ENCODE measurements at places on chromosomes 1 and 21. TPM values are rescaled to one million over a fixed set of nuclear protein-coding genes. Genes with fewer than 3 reads are reported as not detected.
A peak's percentile ranks its signal among the peaks of the same experiment; 100 is the strongest.

SLC50A1 gene
- 34.5 TPM for total RNA-seq

KIF14 gene
- 1.8 TPM for total RNA-seq

ERVH48-1 gene
- not detected for total RNA-seq

OR14A16 gene
- total RNA-seq: not detected

HLX gene
- 9.0 TPM for total RNA-seq

CELA3B gene
- total RNA-seq: not detected

CCDC30 gene
- total RNA-seq: 4.7 TPM

DNA sequence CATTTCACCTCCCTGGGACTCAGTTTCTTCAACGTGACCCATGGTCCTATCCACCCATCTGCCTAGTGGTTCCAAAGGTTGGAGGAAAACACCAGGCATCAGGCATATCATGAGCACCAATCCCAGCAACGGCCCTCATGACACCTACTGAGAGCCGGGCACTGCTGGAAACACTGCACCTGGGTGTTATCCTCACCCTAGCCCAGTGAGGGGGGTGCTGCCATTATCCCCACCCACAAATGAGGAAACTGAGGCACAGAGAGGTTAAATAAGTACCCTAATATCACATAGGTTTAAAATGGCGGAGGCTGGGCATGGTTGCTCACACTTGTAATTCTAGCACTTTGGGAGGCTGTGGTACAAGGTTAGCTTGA, 206.9 kb downstream of the MATN1 start:
- no peak overlapping the region for H3K27ac ChIP-seq
- H3K4me1 ChIP-seq: peaks cover 11% of the 10 kb centered on the region
- H3K27me3 ChIP-seq: no peaks in the 10 kb centered on the region
- no peaks in the 10 kb centered on the region for H3K36me3 ChIP-seq

- no peak overlapping the region for H3K27ac ChIP-seq
- no peak overlapping the region for H3K4me3 ChIP-seq
Measured at GRCh38 chr1:54367613-54368012, 38.6 kb downstream of the SSBP3 start.

- peaks cover 11% of the 10 kb centered on the region for H3K36me3 ChIP-seq
- no peak overlapping the region for H3K27ac ChIP-seq
- H3K4me3 ChIP-seq: no peak overlapping the region
- no peak for DNase-seq
- no peaks in the 10 kb centered on the region for H3K27me3 ChIP-seq
Measured at GRCh38 chr21:44952116-44952928, 12.5 kb downstream of the SLX9 start.

- H3K27ac ChIP-seq: no peak overlapping the region
- H3K36me3 ChIP-seq: no peaks in the 10 kb centered on the region
- H3K4me3 ChIP-seq: no peak overlapping the region
- peak; percentile 64 for DNase-seq
Measured at GRCh38 chr1:28855469-28855951, 43.5 kb downstream of the OPRD1 start.

GRCh38 chr1:228988664-228989063, 253.4 kb downstream of the RHOU start:
- no peak overlapping the region for H3K27ac ChIP-seq
- H3K4me3 ChIP-seq: no peak overlapping the region
- H3K36me3 ChIP-seq: no peaks in the 10 kb centered on the region
- no peak for DNase-seq
- H3K27me3 ChIP-seq: no peaks in the 10 kb centered on the region

DNA sequence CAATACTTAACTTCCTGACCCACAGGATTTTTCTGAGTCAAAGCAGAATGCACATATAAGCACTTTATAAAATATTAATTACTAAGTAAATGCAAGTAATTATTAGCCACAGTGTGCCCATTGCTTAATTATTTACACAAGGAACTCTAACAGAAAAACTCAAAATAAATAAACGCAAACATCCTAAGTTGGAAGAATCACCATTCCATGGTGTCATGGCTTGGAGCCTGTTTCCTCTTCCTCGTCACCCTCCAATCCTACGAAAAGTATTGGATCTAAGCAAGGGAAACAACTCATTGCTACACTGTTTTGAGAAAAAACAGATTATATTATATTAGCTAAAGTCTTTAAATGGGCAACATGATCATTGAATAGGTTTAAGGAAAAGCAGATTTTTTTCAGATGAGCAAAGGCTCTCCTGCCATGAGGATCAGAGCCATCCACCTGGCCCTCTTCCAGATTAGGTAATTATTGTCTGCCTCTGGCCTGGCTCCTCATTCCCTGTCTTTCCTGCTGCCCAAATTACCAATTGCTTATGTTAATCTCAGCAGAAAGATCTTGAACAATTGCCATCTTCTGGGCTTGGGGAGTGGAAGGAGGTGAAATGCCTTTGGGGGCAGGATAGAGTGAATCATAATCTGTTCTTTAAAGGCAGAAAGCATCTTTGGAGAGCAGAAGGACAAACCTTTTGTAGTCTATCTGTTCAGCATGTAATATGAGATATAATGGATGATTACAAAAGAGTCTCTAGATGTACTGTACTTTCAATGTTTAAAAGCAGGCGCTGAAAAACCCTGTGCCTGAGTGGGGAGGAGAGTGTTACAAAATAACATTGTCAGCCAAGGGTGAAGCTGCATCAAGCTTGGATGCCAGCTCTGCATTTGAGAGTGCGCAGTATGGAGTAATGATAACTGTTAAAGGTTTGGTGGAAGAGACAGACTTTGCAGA, 121.2 kb downstream of the DUSP10 start:
- no peak overlapping the region for H3K27ac ChIP-seq
- H3K27me3 ChIP-seq: no peaks in the 10 kb centered on the region
- no peak overlapping the region for H3K4me3 ChIP-seq
- H3K36me3 ChIP-seq: no peaks in the 10 kb centered on the region
- H3K4me1 ChIP-seq: peaks cover 2% of the 10 kb centered on the region

DNA sequence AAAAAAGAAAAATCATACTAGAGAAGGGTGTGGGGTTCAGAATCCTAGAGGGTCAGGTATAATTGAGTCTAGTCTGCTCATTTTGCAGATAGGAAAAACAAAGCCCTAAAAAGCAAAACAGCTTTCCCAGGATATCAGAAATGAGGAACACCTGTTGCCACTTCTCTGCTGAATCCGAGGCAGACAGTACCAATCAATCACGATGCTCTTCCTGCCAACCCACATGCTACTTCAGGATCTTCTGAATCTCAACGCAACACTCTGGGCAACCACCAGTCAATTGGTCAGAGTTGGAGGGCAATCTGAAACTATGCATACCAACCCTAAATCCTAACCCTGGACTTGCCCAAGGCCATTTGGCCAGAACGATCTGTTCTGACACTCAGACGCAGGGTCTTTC, 128.3 kb downstream of the EPHB2 start:
- no peak for DNase-seq
- H3K4me1 ChIP-seq: no peaks in the 10 kb centered on the region
- no peak overlapping the region for H3K27ac ChIP-seq
- no peak overlapping the region for H3K4me3 ChIP-seq

DNA sequence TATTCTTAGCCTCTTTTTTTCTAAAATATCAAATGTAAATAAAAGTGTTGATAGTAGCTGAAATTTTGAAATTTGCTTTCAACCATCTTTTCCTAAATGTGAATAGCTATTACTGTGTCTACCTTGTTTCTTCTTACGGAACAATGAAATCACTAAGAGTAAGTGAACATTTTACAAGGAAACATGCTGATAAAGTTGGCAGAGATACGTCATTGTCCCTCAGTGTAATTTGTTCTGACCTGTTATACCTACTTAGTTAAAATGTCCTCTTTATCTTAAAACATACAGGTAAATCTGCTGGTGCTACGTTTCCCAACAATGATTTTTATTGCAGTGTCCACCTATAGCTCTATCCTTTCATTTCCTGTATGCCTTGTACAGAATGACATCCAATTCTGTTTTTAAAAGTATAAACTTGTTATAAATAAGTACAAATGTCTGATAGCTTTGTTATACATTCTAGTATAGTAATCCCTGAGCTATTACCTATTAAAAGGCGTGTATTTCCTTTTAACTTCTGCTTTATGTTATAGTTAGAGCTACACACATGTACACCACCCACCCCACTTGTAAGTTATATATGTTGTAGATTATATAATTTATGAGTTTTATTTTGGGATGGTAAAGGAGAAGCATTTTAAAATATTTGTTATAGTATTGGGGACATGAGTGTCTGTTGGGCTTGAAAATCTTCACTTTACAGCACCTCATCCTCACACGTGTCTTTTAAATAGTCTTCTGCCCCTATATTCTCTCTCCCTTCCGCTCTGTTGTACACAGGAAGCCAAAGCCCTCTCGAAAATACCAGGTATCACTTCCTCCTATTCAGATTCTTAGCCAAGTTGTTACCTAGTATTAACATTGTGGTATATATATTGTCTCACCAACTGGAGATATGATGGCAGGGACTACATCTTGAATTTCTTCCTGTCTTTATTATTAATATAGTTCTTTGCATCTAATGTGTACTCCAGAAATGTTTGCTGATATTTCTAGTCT, 25.2 kb downstream of the LAMC1 start:
- H3K4me1 ChIP-seq: peaks cover 20% of the 10 kb centered on the region
- H3K27me3 ChIP-seq: no peaks in the 10 kb centered on the region
- H3K4me3 ChIP-seq: no peak overlapping the region
- H3K36me3 ChIP-seq: peaks cover 6% of the 10 kb centered on the region
- DNase-seq: no peak

DNA sequence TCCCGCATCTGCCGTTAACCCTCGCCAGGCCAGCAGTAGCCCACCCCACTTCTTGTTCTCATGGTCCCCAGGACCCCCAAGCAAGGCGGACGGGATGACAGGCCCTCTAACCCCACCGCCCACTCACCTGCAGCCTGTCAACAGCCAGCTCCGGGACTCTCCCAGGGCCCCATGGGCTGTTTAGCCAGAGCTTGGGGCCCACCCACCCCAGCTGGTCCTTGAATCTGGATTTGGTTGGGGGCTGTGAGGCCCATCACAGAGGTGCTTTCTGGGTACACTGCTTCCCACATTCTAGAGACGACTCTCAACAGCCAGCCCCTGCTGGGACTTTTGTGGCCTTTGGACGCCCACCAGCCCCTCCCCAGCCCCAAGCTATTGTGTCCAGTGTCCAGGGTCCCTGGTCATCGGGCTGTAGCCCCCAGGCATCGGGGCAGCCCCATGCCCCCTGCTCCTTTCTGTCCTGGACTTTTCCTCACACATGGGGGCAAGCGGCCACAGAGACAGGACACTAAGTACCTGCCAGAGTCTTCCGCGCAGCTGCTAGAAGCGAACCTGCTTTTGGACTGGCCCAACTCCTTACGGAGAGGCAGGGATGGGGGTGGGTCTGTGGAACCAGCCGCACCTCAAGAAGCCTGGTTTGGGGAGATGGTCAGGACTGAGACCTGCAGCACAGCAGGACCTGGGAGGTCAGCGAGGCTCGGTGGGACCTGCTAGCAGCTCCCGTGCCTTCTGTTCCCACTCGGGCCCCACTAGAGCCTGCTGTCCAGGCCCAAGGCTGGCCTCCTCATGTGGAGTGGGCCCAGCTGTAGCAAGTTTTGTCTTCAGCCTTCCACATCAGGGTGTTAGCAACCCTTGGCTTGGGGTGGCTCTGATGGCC, 208.1 kb upstream of the VAMP3 start:
- H3K4me1 ChIP-seq: no peaks in the 10 kb centered on the region
- no peak overlapping the region for H3K27ac ChIP-seq
- H3K27me3 ChIP-seq: no peaks in the 10 kb centered on the region
- no peak overlapping the region for H3K4me3 ChIP-seq
- no peaks in the 10 kb centered on the region for H3K36me3 ChIP-seq
- DNase-seq: no peak

DNA sequence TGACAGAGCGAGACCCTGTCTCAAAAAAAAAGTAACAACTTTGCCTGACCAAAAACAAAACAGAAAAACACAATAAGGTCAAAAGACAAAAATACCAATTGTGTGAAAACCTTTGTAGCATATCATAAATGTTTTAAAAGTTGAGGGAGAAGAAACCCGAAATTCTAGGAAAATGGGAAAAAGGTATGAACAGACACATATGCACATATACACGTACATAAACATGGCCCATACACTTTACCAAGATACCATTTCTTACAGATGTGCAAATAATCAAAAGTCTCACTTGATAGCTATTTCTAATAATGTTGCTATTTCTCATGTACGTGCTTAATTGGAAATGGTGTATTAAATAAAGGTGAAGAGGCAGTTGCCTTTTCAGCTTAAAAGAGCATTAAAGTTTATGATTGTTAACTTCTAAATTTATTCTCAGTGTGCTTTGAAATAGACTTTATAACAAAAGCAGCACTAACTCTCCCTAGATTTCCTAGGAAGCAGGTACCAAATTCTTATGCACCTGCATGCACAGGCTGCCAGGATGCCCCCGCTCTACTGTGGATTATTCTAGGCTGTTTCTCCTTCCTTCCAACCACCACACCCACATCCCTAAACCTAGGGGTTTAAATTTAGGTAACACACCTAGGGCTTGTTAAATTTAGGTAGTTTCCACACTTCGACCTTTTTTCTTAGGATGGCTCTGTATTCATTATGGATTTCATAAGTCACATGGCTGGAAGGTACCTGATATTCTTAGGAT, 33.8 kb downstream of the ADARB1 start:
- H3K4me1 ChIP-seq: peaks cover 19% of the 10 kb centered on the region
- H3K36me3 ChIP-seq: no peaks in the 10 kb centered on the region

GRCh38 chr1:153985341-153985912, 712 bp downstream of the RAB13 start:
- H3K4me1 ChIP-seq: peaks cover 22% of the 10 kb centered on the region
- peak overlapping the region; percentile 90 for H3K4me3 ChIP-seq
- H3K36me3 ChIP-seq: peaks cover 34% of the 10 kb centered on the region
- H3K27me3 ChIP-seq: no peaks in the 10 kb centered on the region
- peak overlapping the region; percentile 82 for H3K27ac ChIP-seq

DNA sequence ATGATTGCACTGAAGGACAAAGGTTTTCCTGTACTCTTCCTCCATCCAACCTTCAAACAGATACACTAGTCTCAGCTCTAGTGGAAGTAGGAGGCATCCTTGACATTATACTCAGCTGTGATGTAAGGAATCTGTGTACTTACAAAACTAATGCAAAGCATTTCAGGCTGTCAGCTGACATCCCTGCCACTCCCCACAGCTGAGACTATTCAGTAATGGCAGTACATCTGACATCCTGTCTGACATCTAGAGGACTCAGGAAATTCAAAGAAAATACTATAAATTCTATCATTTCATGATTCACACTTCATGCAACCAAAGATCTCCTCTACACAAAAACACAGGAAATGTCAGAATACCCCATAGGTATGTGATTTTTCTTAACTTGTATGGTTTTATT, 325.8 kb downstream of the SMYD3 start:
- peaks cover 3% of the 10 kb centered on the region for H3K36me3 ChIP-seq
- no peak overlapping the region for H3K27ac ChIP-seq
- peaks cover 3% of the 10 kb centered on the region for H3K4me1 ChIP-seq
- no peak overlapping the region for H3K4me3 ChIP-seq
- DNase-seq: no peak

GRCh38 chr1:68644504-68644903, 147.6 kb upstream of the DEPDC1 start:
- H3K27ac ChIP-seq: no peak overlapping the region
- H3K27me3 ChIP-seq: no peaks in the 10 kb centered on the region
- no peaks in the 10 kb centered on the region for H3K4me1 ChIP-seq
- no peak overlapping the region for H3K4me3 ChIP-seq

GRCh38 chr1:48793863-48794262, 17.2 kb upstream of the BEND5 start:
- no peak overlapping the region for H3K27ac ChIP-seq
- no peaks in the 10 kb centered on the region for H3K27me3 ChIP-seq
- H3K36me3 ChIP-seq: no peaks in the 10 kb centered on the region
- no peak overlapping the region for H3K4me3 ChIP-seq

- no peaks in the 10 kb centered on the region for H3K27me3 ChIP-seq
- H3K36me3 ChIP-seq: no peaks in the 10 kb centered on the region
- peaks cover 20% of the 10 kb centered on the region for H3K4me1 ChIP-seq
- H3K27ac ChIP-seq: peak overlapping the region; percentile 98
- H3K4me3 ChIP-seq: no peak overlapping the region
Measured at GRCh38 chr1:27864264-27864895, 8.0 kb upstream of the THEMIS2 start.

All from osteoblast (primary cell).